Iris pigment epithelial cell (primary cell): ENCODE measurements at places on chromosomes 5 and 9.

- no peak for DNase-seq
These were observed 129.4 kb upstream of the MYO10 start for GRCh38 chr5:17065458-17065857.

DNA sequence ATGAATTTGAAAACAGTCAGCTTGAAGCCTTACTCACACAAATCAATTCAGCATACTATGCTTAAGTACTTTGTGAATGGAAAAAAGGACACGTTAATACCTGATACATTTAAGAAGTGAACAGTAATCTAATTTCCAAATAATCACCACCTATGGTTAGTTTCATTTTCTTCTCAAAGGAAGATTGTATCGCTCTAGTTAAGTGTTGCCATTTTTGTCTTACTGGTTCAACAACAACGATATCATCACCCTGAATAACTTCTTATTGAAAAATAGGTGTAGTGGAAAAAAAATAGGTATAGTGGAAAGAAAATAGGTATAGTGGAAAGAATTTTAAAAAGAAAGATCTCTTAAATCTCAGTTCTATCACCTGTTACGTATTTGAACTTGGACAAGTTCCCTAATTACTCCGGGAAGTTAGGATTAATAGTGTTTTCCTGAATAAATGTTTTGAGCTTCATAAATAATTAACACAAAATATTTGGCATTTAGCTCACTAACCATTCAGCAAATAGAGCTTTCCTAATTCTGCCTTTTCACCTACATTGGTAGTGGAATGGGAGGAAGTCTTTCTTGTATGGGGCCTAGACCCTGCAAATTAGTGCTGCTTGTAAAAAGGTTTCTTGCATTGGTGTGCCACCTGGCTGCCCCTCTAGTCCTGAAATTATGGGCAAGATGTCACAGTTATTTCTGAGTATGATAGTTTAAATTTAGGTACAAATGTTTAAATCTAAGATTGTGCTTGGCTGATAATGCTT is 502.6 kb upstream of the NMUR2 start:
- DNase-seq, result no peak

GRCh38 chr9:123311250-123311752 is 42.9 kb upstream of the STRBP start:
- no peak for DNase-seq

- DNase-seq, result no peak
These were observed 68.5 kb downstream of the IL31RA start for GRCh38 chr5:55919625-55920024.

- no peak for DNase-seq
These were observed 375.0 kb upstream of the CCNH start for GRCh38 chr5:87787625-87788256.

DNA sequence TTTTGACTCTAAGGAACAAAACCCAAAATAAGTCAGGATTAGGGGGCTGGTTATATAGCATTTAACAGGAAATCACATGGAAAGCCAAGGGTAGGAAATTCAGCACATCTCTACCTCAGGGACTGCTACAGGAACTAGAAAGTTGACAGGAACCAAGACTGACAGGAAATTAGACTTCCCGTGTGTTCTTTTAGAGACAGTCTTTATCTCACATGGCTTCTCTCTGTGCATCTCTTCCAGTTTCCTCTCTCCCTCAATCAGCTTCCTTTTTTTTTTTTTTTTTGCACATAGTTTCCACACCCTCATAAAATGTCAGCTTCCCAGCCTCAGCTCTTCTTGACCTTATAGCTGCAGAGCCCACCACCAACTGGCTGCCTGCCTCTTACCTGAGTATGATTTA is 4.8 kb downstream of the RECK start:
- DNase-seq, result no peak

DNA sequence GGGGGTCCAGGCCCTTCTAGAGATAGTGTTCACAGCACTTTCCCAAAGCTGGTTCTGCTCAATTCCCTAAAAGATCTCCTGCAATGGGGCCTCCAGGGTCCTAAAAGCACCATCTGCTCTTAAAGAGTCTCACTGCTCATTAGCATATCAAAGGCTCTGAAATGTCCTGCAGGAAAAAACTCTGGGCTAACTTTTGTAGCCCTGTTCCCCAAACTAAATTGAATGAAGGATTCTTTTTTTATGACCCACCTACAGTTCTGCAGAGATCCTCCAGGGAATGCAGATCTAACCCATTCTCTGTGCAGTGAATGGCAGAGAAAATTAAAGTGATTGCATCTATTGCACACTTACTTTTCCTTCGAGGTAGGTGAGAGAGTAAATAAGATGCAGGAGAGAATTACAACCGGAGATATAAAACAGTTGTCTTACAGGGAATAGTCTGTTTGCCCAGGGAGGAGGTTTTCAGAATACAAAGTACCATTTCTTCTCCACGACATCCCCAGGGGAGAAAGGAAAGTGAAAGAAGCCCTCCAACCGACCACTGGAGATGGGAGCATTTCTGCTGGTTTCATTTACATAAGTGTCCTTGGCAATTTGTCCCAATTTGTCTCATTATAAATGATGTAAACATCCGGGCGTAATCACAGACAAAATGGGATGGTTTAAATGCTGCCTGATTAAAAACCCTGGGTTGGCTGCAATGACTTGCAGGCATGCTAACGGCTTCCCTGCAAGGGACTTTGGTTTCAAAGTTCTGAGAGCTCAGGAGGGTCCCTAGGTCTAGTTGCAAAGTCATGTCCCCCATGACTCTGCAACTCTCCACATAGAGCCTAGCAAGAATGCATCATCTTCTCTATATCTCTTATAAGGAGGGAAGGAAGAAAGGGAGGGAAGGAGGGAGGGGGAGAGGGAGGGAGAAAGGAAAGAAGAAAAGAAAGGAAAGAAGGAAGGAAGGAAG is 114.0 kb downstream of the KCNIP1 start:
- DNase-seq, result no peak

DNA sequence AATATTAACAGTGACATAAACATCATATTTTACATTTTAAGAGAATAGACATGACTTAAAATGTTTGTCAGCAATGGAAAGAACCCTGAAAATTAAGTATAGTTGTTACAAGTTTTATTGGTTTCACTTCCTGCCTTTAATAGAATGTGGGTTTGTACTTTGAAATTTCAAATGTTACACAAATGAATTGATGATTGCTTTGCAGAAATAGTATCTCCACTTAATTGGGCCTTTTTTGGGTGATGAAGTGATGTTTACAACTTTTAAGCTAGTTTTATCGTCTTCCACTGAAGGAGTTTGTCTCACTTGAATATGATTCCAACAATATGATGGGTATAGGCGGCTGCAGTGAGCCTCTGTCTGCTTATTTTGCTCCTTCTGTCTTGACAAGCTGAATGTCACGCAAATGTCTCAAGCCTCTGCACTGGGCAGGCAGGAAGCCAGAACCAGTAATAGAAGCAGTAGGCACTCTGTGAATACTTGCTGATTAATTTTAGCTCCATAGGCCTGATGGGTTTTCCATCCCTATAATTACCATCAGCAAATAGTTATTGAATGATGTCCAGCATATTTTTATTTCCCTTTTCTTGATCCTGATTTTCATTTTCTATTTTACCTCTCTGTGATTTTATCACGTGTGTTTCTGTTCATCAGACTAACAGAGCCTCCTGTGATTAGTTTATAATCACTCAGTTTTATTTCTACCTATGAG is 10.6 kb upstream of the NR3C1 start:
- DNase-seq, result no peak
